ENCODE measurements at places on chromosomes 12 and 14. TPM values are rescaled to one million over a fixed set of nuclear protein-coding genes. Genes with fewer than 3 reads are reported as not detected.

- H3K36me3 ChIP-seq = no peaks in the 10 kb centered on the region
- peak within 1 kb of the TSS; percentile 49 for H3K4me3 ChIP-seq
- peak within 1 kb of the TSS; percentile 48 for H3K27ac ChIP-seq
- no peak for DNase-seq
Measured at GRCh38 chr12:120116441-120116791, at the start of gene RAB35. RAB35 (minus strand) TSS chr12:120116753; CDS start chr12:120116650, 103 bp downstream.

DNA sequence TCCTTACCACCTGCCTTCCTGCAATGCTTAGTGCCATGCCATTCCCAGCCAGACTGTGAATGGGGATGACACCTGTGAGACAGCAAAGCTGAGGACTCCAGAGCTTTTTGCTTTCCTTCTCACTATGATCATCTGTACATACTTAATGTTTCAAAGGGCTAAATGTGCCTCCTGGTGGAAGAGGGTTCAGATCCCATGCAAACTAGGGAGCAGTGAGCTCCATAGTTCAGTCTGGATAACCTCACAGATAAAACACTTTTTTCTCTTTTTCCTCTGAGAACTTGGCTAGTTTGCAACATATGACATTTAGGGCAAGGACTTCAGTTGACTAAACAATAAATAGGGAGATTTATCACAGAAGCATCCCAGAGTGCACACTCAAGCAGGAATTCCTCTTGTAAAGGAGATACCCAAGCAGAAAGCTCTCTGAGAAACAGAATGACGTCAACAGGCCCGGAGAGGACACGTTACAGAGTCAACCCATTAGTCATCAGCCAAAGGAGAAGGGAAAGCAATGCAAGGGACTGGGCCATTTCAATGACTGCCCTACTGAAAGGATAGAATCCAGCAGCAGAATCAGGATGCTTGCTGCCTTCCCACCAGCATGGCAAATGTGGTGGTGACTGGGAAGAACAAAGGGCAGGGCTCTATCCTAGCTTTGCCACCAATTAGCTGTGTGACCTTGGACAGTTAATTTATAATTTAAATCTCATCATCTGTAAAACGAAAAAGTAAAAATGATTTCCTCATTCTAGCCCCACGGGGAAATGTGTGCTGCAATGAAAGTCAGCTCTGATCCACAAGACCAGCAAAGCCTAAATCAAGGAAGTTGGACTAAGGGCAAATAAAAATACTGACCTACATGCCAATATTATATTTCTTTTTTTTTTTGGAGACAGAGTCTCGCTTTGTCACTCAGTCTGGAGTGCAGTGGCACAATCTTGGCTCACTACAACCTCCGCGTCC is 80.8 kb upstream of the ACTN1 start:
- H3K27ac ChIP-seq = peak overlapping the region; percentile 7
- H3K4me1 ChIP-seq = peaks cover 25% of the 10 kb centered on the region
- peak; percentile 51 for DNase-seq

DNA sequence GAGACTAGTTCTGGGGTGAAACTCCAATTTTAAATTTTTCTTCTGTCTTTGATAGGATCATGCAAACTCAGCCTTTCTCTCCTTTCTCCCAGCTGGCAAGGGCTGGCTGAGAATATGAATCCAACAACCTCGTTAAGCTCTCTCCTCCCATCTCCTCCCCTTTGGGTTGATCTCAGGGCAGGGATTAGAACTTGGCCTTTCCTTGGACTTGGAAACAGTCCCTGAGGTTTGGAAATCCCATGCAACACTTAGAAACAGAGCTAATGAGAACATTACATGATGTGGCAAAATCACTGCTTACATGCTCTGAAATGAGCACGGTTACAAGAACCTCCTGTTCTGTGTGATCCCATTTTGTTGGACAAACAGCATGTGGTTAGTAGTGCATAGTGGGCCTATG is 31.6 kb downstream of the ACACB start:
- no peak for DNase-seq
- H3K27me3 ChIP-seq = peaks cover 2% of the 10 kb centered on the region
- no peaks in the 10 kb centered on the region for H3K4me1 ChIP-seq
- no peaks in the 10 kb centered on the region for H3K36me3 ChIP-seq

Gene KLHL42
- 36.5 TPM for total RNA-seq

GRCh38 chr12:6961695-6962284 is 8.7 kb downstream of the PHB2 start:
- DNase-seq = peak; percentile 61
- H3K27ac ChIP-seq = peak overlapping the region; percentile 69
- H3K4me3 ChIP-seq = no peak overlapping the region
- H3K36me3 ChIP-seq = peaks cover 11% of the 10 kb centered on the region
- peaks cover 18% of the 10 kb centered on the region for H3K4me1 ChIP-seq

Gene HSPB8
- 10.8 TPM for total RNA-seq

GRCh38 chr12:50929831-50930230 is 22.5 kb upstream of the HIGD1C start:
- H3K27me3 ChIP-seq = no peaks in the 10 kb centered on the region
- no peak for DNase-seq
- H3K4me3 ChIP-seq = no peak overlapping the region
- peaks cover 3% of the 10 kb centered on the region for H3K36me3 ChIP-seq
- no peak overlapping the region for H3K27ac ChIP-seq
- peaks cover 9% of the 10 kb centered on the region for H3K4me1 ChIP-seq

DNA sequence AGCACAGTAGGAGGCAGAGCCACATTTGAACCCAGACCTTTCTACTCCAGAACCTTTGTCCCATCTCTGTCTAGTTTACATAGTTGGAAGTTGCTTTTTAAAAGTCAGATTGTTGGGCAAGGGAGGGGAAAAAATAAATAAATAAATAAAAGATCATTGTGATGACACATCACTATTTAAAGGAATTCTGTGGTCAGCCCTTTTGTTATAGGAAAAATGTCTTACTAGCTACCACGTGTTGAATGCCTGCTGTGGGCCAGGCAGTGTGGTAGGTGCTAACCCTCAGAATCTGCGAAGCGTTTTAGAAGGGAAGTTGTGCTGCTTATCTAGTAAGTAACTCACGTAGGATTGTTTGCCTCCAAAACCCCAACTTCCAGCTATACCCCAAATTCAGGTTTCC is 62.3 kb downstream of the BHLHE41 start:
- H3K36me3 ChIP-seq = no peaks in the 10 kb centered on the region
- no peaks in the 10 kb centered on the region for H3K27me3 ChIP-seq
- DNase-seq = no peak
- no peak overlapping the region for H3K4me3 ChIP-seq
- no peaks in the 10 kb centered on the region for H3K4me1 ChIP-seq
- no peak overlapping the region for H3K27ac ChIP-seq

DNA sequence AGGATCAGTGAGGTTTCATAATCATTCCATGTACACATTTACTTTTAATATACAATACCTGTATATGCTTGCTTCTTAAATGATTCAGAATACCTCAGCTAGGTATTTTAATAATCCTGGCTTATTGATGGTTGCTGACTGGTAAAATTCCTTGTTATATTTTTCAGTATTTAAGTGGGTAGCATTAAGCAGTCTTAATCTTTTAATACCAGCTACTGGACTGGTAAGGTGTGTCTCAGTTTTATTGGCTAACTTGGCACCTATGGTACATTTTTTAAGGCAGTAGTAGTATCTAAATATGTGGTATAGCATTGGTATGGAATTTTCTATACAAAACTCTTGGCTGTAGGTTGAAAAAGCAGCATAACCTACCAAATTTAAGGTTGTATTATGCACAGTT is 96.6 kb downstream of the RAD52 start:
- peaks cover 12% of the 10 kb centered on the region for H3K4me1 ChIP-seq
- H3K27ac ChIP-seq = no peak overlapping the region
- no peak overlapping the region for H3K4me3 ChIP-seq
- H3K27me3 ChIP-seq = no peaks in the 10 kb centered on the region

DNA sequence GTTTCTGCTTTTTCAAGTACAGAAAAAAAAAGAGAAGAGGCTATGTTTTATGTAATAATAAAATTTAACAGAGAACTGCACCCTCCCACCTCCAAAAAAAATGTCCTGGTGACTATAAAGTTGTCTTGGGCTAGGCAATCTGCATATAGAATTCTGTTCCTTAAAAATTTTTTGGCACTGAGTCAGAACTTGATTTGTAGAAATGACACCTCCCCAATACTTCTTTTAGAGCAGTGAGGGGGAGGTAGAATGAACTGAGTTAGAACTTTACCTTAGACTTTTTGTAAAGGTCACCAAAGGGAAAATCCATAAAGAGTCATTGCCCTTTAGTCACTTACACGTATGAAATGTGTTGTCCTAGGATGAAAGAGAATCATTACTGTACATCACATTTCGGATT is 80.0 kb downstream of the BTG1 start:
- H3K27ac ChIP-seq = no peak overlapping the region
- no peaks in the 10 kb centered on the region for H3K36me3 ChIP-seq
- no peak for DNase-seq
- H3K4me1 ChIP-seq = no peaks in the 10 kb centered on the region

DNA sequence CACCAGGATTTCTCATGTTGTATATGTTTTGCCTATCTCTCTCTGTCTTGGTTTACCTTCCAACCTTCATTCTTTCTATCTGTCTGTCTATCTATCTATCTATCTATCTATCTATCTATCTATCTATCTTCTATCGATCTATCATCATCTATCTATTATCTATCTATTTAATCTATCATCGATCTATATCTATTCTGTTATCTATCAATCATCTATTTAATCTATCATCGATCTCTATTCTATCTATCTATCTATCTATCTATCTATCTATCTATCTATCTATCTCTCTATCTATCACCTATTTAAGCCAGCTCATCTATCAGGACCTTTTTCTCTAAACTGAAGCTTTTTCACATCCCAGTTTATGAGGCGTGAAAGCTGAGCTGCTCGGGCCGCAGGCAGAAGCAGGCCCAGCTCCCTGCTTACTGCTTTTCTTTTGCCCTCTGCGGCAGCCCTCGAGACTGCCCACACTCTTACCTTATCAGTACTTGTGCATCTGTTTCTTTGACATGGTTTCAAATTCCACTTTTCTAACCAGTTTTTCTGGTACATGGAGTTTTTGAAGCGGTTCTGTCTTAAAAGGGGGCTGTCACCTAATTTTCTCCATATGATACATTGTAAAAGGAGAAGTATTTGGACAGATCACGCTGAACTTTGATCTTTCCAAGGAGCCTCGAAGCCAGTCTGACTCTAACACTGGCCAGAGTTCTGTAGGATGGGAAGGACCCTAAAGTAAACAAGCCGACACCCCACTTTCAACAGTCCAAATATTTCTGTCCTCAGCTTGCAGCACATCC is 44.4 kb upstream of the GSG1 start:
- no peak for DNase-seq
- peaks cover 12% of the 10 kb centered on the region for H3K4me1 ChIP-seq
- H3K27me3 ChIP-seq = no peaks in the 10 kb centered on the region
- H3K36me3 ChIP-seq = no peaks in the 10 kb centered on the region
- no peak overlapping the region for H3K27ac ChIP-seq

DNA sequence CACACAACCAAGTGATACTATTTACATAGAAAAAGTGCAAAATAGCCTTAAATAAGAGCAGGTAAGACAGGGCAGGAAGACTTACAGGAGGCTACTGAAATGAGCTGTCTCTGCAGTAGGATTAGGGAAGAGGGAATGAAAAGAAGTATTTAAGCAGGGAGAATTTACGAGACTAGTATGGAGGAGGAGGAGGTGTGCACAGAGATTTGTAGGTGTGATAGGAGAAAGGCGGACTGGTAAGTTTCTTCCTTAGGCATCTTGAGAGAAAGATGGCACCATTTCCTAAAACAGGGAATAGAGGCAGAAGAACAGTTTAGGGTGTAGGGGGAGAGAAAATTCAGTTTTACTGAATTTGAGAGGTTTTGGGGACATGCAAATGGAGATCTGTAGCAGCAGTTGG is 25.7 kb downstream of the DIP2B start:
- H3K36me3 ChIP-seq = no peaks in the 10 kb centered on the region
- H3K4me3 ChIP-seq = no peak overlapping the region
- peaks cover 22% of the 10 kb centered on the region for H3K4me1 ChIP-seq
- H3K27me3 ChIP-seq = no peaks in the 10 kb centered on the region

DNA sequence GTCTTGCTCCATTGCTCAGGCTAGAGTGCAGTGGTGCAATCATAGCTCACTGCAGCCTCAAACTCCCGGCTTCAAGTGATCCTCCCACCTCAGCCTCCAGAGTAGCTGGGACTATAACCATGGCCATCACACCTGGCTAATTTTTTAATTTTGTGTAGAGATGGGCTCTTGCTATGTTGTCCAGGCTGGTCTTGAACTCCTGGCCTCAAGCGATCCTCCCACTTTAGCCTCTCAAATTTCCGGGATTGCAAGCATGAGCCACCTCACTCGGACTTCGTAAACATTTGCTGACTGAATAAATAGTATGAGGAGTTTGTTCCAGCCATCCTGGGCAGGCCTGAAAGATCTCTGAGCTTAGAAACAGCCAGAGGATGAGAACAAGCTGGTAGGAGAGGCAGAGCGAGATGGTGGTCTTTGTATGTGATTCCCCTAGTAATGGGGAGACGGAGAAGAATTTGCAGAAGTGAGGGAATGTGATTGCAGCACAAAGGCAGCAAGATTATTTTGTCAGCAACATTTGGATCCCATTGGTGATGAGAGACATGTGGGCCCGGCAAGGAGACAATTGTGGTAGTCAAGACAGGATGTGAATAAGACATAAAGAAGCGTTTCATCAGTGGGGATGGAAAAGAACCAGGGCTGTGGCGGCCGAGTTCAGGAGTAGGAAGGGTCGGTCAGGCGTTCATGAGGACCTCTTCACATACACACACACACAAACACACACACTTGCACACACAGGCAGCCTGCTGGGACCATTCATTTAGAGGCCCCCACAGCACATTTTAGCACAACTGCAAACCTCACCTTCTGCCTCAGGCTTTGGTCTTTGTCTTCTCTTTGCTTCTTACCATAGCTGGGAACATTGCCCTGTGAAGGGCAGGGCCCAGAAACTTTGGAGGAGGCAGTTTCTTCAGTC is 155.5 kb downstream of the ZFP36L1 start:
- no peak overlapping the region for H3K4me3 ChIP-seq
- no peak overlapping the region for H3K27ac ChIP-seq
- no peaks in the 10 kb centered on the region for H3K36me3 ChIP-seq
- DNase-seq = no peak

DNA sequence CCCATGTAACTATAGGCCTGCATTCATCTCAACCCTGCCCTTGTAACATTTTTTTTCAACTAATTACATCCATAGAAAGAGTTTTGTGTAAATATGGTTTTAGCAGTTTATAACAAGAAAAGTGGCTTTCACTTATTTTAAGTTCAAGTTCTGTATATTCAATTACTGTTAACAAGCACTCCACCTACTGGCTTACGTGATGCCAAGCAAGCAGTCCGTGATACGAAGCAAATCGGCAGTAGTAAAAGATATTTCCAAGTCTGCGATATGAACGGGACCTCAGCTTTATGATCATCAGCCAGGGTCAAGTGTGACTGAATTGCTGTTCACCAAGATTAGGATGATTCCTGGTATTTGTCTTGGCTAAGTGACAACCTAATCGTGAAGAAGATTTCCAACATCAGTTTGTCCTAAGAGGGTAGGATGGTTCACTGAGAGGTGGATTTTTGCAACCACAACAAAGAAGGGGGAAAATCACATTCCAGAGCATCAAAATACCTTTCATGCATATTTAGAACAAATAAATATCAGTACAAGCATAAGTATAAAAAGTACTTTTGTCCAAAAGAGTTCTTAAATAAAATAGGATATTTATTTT is 456.2 kb downstream of the FOXG1 start:
- H3K4me1 ChIP-seq = no peaks in the 10 kb centered on the region
- no peak overlapping the region for H3K4me3 ChIP-seq
- H3K36me3 ChIP-seq = no peaks in the 10 kb centered on the region
- no peak overlapping the region for H3K27ac ChIP-seq
- peak; percentile 44 for DNase-seq

Data from endothelial cell of umbilical vein (primary cell).